ENCODE measurements at places on chromosomes 2 and 18. TPM values are rescaled to one million over a fixed set of nuclear protein-coding genes. Genes with fewer than 3 reads are reported as not detected.
A peak's percentile ranks its signal among the peaks of the same experiment; 100 is the strongest.

GRCh38 chr2:169323841-169324240, 38.5 kb downstream of the LRP2 start:
- no peak for DNase-seq

Gene SERPINB12
- total RNA-seq = not detected

DNA sequence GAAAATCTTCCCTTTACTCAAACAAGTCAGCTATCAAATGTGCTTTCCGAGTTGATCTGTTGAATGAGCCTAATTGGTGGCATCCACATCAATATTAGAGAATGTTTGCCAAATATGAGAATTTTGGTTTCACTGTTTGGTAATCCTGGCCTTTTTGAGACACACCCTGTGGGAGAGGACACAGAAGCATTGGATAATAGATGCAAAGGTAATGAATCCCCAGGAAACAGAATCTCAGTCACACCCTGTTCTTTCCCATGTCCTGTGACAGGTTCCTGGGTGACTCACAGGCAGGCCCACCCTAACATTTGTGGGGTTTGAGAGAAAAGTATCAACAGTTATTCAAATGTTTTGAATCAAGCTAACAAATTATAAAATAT, 99.8 kb upstream of the PELI1 start:
- DNase-seq = no peak

DNA sequence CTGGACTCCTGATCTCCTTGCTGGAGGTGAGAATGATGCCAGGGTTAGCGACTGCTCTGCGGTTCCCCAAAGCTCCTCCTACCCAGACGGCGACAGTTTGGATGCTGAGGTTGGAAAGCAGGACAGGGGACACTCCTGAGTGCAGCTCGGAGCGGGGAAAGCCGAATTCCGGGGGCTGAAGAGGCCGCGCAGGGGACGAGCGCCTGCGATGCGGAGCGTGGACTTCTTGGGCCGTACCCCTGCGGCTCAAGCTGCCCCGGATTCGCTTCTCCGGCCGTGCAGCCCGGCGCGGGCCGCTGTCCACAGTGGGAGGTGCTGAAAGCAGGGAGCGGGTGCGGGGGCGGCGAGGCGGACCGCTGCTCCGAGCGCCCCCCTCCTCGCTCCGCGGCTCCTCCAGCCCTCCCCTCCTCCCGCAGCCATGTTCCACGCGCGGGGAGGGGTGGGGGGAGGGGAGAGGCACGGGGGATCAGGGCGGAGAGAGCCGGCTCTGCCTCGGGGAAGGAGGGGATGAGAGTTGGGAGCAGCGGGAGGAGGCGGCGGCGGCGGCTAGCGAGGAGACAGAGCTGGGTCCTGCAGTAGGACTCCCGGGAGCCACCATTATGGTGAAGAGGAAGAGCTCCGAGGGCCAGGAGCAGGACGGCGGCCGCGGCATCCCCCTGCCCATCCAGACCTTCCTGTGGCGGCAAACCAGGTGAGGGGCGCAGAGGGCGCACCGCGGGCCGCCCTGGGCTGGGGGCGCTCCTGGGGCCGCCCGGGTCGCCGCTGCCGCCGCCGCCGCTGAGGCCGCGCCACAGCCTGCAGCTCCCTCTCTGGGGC, at the start of gene UNC80:
Gene UNC80 (plus strand): TSS at position 359 of the 816 bp plus-strand sequence. CDS start 241 bp downstream, at position 600.
- DNase-seq = peak; percentile 79

- DNase-seq = no peak
Observed at GRCh38 chr2:96494188-96494587, 11.0 kb downstream of the NEURL3 start.

Measured in pancreas (tissue), 10 donors.